ENCODE measurements at places on chromosomes 11 and 22. TPM values are rescaled to one million over a fixed set of nuclear protein-coding genes. Genes with fewer than 3 reads are reported as not detected.

LDHA gene
- 689 TPM for polyA plus RNA-seq

LRRC4C gene
- polyA plus RNA-seq = 0.02 TPM

TMEM223 gene
- polyA plus RNA-seq = 13.5 TPM

ANKK1 gene
- polyA plus RNA-seq = 0.04 TPM

NXPE2 gene
- polyA plus RNA-seq = 0.04 TPM

SCUBE1 gene
- polyA plus RNA-seq = not detected

GPR83 gene
- polyA plus RNA-seq = 0.02 TPM

SLC37A4 gene
- polyA plus RNA-seq = 12.5 TPM

FUT4 gene
- 2.6 TPM for polyA plus RNA-seq

MYOD1 gene
- polyA plus RNA-seq = not detected

OR8D4 gene
- polyA plus RNA-seq = not detected

C2CD2L gene
- 3.4 TPM for polyA plus RNA-seq

POU2AF2 gene
- polyA plus RNA-seq = not detected

UCP3 gene
- 0.53 TPM for polyA plus RNA-seq

POLR3H gene
- 36.3 TPM for polyA plus RNA-seq

HTR3B gene
- not detected for polyA plus RNA-seq

SLC7A4 gene
- polyA plus RNA-seq = 0.11 TPM

OR51L1 gene
- not detected for polyA plus RNA-seq

MRGPRE gene
- polyA plus RNA-seq = not detected

SCGB2A2 gene
- not detected for polyA plus RNA-seq

MS4A15 gene
- polyA plus RNA-seq = not detected

CHRM1 gene
- not detected for polyA plus RNA-seq

BRD1 gene
- 4.6 TPM for polyA plus RNA-seq

XRRA1 gene
- 5.6 TPM for polyA plus RNA-seq

GRIK4 gene
- 0.55 TPM for polyA plus RNA-seq

All from AG04450 (cell line).